ENCODE measurements at places on chromosomes 3 and 15. TPM values are rescaled to one million over a fixed set of nuclear protein-coding genes. Genes with fewer than 3 reads are reported as not detected.

DNA sequence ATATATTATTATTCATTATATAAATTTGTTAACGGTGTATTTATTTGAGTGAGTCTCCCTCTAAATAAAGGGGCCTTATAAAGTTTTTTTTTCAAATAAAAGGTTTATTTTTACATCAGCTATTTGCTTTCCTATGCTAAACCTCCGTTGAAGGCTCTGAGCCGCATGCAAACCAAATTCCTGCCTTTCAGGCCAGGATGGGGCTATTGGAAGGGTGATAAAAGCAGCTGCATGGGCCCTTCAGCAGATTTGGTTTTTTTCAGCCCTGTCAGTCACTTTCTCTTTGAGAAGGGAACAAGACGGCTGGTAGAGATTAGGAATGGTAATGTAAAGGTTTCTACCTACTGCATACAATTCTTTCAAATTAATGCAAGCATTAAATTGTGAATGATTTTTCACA is 244.2 kb downstream of the WNT5A start:
- DNase-seq = no peak

DNA sequence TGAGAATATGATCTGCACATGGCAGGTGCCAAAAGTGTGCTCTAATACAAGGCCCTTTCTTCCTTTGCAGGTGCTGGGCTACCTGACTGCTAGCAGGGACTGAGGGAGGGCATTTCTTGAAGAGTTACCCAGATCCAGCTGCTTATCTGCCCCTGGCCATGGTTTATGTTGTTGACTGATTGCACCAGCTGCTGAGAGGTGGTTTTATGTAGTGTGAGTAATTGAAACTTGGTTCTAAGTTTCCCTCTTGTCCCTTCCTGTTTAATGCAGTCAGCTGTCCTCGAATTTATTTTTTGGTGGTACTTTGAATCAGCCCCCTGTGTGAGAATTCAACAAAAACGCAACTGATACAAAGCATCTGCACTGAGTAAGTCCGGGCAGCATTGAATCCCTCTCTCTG is 288.3 kb upstream of the C2CD4B start:
- DNase-seq = no peak

DNA sequence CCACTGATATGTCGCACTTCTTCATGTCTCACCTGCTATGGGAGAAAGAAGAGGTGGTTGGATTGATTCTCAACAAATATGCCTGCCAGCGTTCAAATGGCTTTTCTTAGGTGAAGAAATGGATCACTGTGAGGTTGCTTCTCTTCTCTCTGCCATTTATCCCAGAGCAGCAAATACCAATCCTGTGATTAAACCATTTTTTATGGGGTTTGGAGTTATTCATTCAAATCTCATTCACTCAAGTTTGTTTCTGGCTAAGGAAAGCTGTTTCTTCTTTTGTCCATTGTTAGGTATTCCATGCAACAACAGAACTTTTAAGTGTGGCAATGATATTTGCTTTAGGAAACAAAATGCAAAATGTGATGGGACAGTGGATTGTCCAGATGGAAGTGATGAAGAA is 12.2 kb upstream of the C3orf52 start:
- DNase-seq = no peak

DNA sequence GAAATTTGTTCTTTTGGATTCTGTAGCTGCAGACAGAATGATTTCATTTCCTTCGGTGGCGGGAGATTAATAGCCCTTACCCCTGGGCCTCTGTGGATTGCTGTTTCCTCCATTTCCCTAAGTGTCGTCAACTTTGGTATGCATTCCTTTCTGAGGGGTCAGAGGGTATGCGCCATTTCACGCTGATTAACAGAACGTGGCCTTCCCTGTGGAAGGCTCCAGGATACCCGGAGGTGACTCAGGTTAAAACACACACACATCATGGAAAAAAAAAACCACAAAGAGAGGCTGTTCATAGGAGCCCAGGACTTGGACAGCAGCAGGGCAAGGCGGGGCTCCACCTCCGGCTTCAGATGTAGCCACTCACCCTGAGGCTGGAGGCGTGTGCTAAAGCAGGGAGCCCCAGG is 51.9 kb downstream of the EPHB1 start:
- DNase-seq = no peak

DNA sequence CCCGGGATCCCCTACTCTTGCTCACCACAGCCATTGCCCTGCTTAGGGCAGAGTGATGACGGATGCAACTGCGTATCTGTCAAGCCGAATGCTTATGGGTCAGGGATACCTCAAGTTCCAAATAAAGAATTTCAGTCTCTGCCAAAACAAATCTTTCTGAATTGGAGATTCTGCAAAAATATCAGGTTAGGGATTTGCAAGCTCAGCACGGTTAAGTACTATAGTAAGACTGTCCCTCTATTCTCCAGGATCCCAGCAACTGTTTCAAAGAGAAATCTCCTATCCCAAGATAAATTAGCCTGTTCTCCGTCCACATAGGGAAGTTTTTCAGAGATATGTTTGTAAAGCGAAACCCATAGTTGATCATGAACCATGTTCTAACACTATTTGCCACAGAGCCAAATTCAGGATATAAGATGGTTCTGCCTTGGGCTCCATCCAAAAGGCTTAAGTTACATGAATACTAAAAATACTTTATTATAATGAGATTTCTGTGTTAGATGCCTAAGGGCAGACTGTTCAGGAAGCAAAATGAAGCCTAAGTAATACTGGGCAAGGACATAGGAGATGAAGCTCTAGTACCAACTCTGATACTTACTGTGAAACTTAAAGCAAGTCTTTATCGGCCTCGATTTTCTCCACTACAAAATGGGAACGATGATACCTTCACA is 100.1 kb upstream of the LPP start:
- DNase-seq = no peak

DNA sequence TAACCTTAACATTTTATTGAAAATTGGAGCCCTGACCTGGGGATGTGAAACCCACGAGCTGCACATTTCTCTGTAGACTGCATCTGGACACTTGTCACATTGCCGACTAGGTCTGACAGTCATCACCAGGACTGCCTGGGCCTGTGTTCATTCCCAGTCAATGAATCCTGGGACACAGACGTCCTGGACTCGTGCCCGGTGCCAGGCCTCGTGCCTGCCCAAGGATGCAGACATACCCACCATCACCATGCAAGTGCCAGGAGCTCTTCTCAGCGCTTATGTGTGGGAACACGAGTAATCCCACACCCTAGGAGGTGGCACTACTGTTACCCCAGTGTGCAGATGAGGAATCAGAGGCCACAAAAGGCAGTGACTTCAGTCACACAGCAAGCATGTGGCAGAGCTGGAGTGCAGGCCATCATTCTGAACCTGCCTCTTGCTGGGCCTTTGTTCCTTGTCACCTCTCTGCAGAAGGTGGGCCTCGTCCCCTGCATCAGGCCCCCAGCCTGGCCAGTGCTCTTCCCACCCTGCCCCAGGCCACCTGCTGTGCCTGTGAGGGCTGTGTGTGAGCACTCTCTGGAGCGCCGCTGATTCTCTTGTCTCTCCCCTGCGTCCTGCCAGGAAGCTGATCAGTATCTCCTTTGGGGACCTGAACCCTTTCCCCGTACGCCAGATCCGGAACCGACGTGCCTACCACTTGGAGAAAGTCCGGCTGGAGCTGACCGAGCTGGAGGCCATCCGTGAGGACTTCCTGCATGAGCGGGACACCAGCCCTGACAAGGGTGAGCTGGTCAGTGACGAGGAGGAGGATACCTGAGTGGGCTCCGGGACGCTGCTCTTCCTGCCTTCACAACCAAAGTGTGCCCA is 58.5 kb downstream of the ADAMTS7 start:
- DNase-seq = no peak

The SMCO1 gene
- total RNA-seq = not detected

The AHSG gene
- 0.25 TPM for total RNA-seq

The TMEM45A gene
- 0.36 TPM for total RNA-seq

DNA sequence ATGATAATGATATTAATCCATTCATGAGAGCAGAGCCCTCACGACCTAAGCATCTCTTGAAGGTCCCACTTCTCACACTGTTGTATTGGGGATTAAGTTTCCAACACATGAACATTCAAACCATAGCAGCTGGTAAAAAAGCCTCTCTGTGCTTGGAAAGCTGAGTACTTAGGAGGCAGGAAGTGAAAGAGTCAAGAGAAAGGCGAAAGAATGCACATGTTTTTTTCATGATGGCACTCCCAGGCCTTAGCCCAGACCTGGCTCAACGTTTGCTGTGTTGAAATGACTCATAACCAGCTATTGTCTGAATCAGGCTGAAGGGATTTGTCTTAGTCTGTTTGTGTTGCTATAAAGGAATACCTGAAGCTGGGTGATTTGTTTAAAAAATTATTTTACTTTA is 84.4 kb upstream of the RGMA start:
- no peak for DNase-seq

DNA sequence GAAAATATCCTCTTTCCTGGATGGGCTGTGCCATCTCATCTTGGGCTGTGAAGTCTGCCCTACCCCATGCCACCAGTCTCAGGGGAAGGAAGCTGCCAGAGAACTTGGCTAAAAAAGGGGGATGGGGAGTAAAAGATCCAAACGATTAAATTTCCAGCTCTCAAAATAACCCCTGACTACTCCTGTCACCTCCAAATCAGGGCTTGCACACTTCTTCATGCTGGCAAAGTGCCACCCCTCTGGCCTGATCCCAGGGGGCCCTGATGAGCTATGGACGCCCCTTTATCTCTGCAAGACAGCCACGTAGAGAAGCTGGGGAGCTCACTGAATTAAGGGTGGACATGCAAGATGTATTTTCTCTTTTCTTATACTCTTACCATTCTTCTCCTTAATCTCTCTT is 1.2 kb upstream of the MLF1 start:
- no peak for DNase-seq

GRCh38 chr15:97350813-97351212 is 609.7 kb upstream of the ARRDC4 start:
- DNase-seq = no peak

DNA sequence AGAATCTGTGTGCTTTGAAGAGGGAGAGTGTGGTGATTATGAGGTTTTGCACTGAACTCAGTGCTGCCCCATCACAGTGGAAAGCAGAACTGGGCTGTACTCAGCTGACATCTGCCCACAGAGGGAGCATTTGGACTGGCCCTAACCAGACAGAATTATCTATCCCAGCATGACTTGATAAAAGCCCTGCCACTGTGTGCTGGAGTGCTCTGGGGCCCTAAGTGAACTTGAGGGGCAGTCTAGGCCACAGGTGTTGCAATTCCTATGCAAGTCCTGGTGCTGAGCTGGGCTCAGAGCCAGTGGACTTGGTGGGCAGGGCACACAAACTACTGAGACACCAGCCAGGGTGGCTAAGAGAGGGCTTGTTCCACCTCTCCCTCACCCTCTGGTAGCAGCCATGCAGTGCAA is 269.2 kb upstream of the CTNNB1 start:
- no peak for DNase-seq

The TUSC7 gene
- total RNA-seq = not detected

The ABI3BP gene
- 0.32 TPM for total RNA-seq

GRCh38 chr3:197181741-197182140 is 116.7 kb downstream of the DLG1 start:
- DNase-seq = no peak

The CFAP92 gene
- total RNA-seq = not detected

The TLR9 gene
- 0.18 TPM for total RNA-seq

The CPN2 gene
- total RNA-seq = not detected

The RTP3 gene
- not detected for total RNA-seq

DNA sequence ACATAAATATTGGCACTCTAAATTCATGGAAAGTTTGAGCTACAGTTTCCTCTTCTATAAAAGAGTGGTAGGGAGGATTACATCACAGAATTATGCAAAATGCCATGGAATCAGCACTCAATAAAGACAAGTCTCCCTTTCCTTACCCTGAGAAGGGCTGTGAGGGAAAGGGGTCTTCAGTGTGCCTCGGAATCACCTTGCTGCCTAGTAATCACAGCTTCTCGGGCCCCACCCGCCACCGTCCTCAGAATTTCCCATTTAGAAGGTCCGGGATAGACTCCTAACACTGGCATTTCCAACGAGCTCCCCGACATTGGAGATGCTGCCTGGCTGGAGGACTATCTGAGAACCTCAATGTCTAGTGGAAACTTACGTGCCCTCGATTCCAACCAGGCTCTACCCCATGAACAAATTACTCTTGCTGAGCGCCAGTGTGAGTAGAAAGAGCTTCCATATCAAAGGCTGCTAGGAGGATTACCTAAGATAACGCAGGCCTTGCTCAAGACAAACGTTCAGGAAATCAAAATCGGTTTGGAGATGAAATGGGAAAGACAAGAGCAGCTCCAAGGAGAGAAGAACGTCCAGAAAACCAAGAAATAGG is 92.1 kb upstream of the CHD2 start:
- no peak for DNase-seq
